Right cardiac atrium (tissue), 5 donors: ENCODE measurements at places on chromosomes 12 and 14. TPM values are rescaled to one million over a fixed set of nuclear protein-coding genes. Genes with fewer than 3 reads are reported as not detected.

DCTN2 gene
- total RNA-seq = 89.4 TPM

FGF23 gene
- 0.25 TPM for total RNA-seq

- DNase-seq = no peak
Observed at GRCh38 chr14:44910821-44911220, 50.9 kb downstream of the KLHL28 start.

- no peak for DNase-seq
Observed at GRCh38 chr12:43912859-43913258, 77.0 kb downstream of the TMEM117 start.

- DNase-seq = no peak
Observed at GRCh38 chr14:58270628-58271027, 26.0 kb downstream of the PSMA3 start.
